ENCODE measurements at places on chromosomes 1 and 21.
A peak's percentile ranks its signal among the peaks of the same experiment; 100 is the strongest.

GRCh38 chr1:155871390-155871789 is 12.0 kb downstream of the SYT11 start:
- peak; percentile 69 for DNase-seq

DNA sequence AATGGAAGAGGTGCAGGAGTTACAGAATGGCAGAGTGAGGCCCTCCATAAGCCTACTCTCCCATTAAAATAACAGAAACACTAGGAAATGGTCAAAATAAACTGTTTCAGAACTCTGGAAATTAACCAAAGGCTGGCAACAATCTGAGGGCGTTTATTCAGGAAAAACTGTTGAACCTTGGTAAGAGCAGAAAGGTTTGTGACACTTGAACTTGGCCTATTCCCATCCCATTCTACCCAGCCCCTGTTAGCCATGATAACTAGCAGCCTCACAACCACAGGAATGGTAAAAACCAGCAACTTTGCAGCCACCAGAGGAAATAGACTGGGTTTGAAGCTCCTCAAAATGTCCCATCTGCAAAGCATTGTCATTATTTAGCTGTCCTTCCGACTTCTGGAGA is 256.8 kb downstream of the RHOU start:
- DNase-seq: no peak

GRCh38 chr1:60596791-60597750 is 485.3 kb upstream of the NFIA start:
- DNase-seq: no peak

GRCh38 chr1:234978397-234979295 is 150.0 kb downstream of the TOMM20 start:
- DNase-seq: peak; percentile 48

DNA sequence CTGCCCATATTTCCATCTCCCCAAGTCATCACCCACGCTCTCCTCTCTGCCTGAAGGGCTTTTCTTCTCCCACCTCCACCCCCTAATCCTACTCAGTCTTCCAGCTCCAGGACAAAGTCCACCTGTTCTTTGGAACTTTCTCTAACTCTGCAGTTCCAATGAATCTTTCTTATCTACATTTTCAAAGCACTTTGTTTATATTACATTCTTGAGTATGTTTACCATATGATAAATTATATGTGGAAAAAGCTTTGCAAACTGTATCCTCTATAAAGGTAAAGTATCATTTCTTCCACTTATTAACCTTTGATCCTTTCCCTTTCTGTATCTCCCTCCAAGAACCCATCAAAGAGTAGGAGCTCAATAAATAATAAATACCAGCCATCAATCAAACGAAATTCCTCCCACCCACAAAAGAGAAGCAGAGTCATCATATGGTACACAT is 39.7 kb downstream of the TTC13 start:
- no peak for DNase-seq

Data from left forelimb (tissue), 1 donor.